Right ventricle myocardium inferior (tissue), 1 donor: ENCODE measurements at places on chromosomes 5 and 9.
A peak's percentile ranks its signal among the peaks of the same experiment; 100 is the strongest.

DNA sequence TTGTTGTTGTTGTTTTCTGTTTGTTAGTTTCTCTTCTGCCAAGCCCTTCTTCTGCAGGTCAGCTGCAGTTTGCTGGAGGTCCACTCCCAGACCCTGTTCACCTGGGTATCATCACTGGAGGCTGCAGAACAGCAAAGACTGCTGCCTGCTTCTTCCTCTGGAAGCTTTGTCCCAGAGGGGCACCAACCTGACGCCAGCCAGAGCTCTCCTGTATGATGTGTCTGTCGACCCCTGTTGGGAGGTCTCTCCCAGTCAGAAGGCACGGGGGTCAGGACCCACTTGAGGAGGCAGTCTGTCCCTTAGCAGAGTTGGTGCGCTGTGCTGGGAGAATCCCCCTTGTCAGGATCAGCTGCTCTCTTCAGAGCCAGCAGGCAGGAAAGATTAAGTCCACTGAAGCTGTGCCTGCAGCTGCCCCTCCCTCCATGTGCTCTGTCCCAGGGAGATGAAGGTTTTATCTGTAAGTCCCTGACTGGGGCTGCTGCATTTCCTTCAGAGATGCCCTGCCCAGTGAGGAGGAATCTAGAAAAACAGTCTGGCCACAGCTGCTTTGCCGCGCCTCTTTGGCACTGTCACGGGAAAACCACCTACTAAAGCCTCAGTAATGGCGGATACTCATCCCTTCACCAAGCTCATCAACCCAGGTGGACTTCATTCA is 299.2 kb downstream of the EDIL3 start:
- peak; percentile 50 for DNase-seq

GRCh38 chr9:76912636-76913275 is 6.8 kb upstream of the PRUNE2 start:
- DNase-seq = no peak

GRCh38 chr5:122009436-122009835 is 47.7 kb downstream of the SRFBP1 start:
- no peak for DNase-seq

- no peak for DNase-seq
Observed at GRCh38 chr5:145316282-145316681, 518.9 kb downstream of the PRELID2 start.

DNA sequence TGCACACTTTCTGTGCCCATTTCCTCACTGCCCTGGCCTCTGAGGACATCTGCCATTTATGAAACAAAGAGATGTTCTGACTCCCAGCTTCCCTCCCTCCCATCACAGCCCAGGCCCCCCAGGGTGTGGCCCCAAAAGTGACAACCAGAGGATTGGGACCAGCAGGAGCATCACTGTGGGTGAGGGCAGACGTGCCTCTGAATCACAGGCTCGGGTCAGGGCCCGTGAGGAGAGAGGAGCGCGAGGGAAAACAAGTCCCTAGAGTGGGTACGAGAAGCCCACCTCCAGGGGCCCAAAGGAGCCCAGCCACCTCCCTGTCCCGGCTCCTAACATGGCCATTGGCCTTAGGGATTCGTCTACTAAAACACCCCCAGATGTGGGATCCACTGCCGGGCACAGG is 138.0 kb upstream of the FSTL4 start:
- DNase-seq = no peak

GRCh38 chr5:98557916-98558315 is 215.5 kb upstream of the RGMB start:
- no peak for DNase-seq

- DNase-seq = no peak
Observed at GRCh38 chr9:126692759-126693427, 79.2 kb downstream of the LMX1B start.

GRCh38 chr9:90065851-90066250 is 461.0 kb downstream of the GADD45G start:
- no peak for DNase-seq

- DNase-seq = no peak
Observed at GRCh38 chr9:111897601-111898137, 1.1 kb downstream of the UGCG start.

DNA sequence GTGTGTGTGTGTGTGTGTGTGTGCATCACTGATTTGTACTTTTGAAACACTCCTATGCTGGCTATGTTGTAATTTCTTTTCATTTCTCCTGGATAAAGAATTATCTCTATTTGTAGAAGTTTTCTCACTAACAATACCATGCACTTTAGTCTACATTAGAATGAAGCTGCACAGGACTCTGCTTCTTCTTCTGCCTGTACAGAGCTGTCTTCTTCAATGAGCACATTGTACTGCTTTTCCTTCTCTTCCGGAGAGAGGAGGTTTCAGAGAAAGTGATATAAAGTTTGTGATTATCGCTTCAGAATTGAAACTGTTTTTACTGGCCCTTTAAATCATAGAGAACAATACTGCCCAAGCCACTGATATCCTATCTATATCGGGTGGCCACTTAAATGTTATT is 677.0 kb downstream of the NR2F1-AS1 start:
- no peak for DNase-seq

DNA sequence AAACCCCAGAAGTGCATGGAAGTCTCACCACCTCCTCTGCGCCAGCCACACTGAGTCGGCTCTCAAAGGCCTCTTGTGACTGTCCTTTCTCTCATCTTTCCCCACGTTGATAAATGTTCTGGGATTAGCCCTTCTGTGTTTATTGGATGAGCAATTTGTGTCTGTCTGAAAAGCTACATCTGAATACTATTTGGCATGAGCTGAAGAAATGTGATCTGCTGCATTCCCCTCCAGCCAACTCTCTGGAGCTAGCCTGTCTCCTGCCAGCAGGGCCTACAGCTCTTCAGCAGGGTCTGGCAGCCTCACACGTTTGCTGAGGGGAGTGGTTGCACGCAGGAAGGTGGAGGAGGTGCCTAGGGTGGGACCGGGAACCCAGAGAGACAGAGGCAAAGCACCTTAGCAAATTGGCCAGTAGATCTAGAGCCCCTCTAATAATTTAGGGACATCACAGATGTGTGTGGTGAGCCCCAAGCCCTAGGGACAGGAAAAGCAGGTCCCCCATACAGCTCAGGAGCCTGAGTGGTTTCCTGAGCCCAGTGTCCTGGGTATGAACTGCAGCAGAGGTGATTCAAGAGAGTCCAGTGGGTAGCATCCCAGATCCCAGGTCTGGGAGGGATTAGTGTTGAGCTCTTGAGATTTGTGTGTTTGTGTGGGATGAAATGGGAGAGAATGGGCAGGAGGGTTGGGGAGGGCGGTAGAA is 20.5 kb upstream of the B4GALT1 start:
- no peak for DNase-seq
